ENCODE measurements at places on chromosomes 12 and 14.

GRCh38 chr12:93918900-93919299 is 229.5 kb upstream of the PLXNC1 start:
- no peak for DNase-seq

- DNase-seq: no peak
Observed at GRCh38 chr12:22340143-22340542, 5.6 kb upstream of the ST8SIA1 start.

- no peak for DNase-seq
Observed at GRCh38 chr14:100816286-100816949, 9.5 kb upstream of the MEG3 start.

DNA sequence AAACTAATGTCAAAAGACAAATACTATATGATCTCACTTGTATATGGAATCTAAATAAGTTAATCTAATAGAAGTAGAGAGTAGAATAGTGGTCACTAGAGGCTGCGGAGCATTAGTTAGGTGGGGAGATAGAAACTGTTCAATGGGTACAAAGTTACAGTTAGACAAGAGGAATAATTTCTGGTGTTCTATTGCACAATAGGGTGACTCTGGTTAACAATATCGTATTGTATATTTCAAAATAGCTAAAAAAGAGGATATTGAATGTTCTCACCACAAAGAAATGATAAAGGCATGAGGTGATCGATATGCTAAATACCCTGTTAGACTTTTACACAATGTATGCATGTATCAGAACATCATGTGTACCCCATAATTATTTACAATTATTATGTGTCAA is 42.9 kb downstream of the IGF1 start:
- DNase-seq: no peak

DNA sequence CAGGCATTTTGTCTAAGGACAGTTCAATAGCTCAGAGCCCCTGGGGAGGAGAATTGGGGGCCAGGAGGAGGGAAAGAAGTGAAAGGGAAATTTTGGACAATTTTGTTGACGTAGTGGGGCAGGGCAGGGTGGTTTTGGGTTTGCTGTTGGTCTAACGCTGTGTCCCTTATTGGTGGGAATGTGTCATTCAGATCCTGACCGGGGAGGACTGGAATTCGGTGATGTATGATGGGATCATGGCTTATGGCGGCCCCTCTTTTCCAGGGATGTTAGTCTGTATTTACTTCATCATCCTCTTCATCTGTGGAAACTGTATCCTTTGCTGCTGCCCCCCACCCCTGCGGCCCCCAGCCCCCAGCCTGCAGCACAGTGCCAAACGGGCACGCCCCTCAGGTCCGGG is 212.1 kb upstream of the FKBP4 start:
- DNase-seq: no peak

- DNase-seq: peak; percentile 16
Observed at GRCh38 chr12:107605293-107605692, 80.3 kb upstream of the PWP1 start.
